NCI-H69 (cell line): ENCODE measurements at places on chromosomes 7 and 10.

GRCh38 chr7:144391823-144392255 lies 11.7 kb downstream of the NOBOX start:
- DNase-seq = peak; percentile 66

GRCh38 chr10:84820120-84820519 lies 491.7 kb downstream of the CCSER2 start:
- DNase-seq = peak; percentile 74

DNA sequence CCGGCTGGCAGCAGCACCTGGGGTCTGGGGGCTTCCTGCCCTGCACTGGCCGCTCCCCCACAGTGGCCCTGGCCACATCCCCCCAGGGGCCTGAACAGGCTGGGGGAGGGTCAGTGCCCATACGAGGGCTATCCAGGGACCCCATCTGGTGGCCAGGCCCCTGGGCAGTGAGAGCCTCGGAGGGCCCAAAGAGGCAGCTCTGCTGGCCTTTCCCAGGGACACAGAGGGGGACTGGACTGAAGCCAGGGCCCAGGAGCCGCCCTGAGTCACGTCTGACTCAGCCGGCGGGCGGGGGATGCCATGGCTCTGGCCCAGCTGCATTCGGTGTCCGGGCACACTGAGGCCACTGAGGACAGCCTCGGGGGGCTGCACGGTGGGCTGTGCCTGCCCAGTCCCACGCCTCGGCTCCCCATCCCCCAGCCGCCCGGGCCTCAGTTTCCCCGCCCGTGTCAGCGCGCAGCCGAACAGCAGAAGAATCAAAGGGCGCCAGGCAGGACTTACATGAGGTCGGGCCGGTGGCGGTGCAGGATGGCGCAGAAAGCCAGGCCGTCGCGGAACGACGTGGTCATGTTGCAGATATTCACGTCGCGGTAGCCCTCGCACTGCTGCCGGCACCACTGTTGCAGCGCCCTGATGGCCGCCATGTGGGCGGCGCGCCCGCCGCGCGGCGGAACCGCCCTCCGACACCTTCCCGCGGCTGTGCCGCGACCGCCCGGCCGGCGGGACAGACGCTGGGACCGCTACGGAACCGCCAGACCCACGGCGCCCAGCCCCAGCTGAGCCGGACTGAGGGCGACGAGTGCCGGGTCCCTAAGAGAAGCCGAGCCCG lies at the start of gene MICALL2:
TSS of gene MICALL2 (minus strand) at position 788 of the 829 bp plus-strand sequence. CDS start at position 644, 144 bp downstream.
- DNase-seq = peak; percentile 71

DNA sequence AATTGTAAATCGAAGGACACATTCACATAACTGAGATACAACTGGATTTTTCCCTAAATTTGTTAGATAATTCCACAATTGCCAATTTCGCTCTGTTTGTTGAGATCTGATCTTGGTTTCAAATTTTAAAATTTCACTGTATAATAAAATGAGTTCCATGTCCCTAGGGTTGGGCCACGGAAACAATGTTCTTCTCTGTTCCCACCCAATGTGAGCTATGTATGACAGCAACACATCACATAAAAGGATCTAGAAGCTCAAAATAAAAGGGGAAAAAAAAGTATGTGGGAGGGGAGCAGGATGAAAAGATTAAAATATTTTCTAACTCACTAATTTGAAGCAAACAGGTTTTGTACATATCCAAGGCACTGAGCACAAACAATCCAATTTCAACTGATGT lies 287.8 kb upstream of the MKLN1 start:
- no peak for DNase-seq

GRCh38 chr10:33681595-33681994 lies 347.1 kb upstream of the NRP1 start:
- no peak for DNase-seq

DNA sequence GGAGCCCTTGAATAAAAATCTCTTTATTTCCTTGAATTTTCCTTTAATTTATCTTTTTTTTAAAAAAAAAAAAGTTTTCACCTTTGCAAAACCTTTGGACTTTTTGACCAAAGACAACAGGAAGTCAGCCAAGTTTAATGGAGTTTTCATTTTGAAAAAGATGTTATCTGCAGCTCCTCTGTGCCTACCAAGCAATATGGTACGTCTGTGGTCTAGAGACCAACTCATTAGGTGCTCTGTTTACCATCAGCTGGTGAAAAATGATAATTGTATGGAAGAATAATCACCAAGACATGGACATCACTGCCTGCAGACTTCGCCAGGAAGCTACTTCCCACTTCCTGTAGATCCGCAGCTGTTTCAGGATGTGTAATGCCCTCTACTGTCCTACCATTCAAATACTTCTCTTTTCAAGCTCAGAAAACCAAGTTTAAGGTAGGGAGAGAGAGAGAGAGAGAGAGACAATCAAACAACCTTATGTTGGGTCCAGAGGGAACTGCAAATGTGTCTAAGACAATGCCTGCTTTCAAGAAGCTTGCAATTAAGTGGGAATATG lies 18.7 kb downstream of the PLXNA4 start:
- peak; percentile 29 for DNase-seq

GRCh38 chr7:143407287-143408251 lies 1.1 kb downstream of the EPHA1 start:
- DNase-seq = no peak

DNA sequence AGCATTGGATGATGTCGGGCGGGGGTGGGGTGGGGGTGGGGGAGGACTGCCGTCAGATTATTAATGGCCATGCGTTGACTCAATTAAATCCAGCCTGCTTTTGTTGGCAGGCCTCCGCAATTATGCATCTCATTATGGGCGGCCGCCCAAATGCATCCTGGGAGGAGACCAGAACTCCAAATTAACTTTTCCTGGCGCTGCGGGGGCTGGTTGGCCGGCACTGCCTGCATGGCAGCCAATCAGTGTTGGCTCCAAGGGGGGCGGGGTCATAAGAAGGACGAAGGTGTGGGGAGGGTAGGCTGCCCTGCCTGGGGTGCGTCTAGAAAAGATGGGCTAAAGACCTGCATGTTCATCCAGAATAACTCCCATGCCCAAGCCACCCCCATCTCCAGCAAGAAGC lies 83.9 kb upstream of the PAX2 start:
- DNase-seq = no peak

DNA sequence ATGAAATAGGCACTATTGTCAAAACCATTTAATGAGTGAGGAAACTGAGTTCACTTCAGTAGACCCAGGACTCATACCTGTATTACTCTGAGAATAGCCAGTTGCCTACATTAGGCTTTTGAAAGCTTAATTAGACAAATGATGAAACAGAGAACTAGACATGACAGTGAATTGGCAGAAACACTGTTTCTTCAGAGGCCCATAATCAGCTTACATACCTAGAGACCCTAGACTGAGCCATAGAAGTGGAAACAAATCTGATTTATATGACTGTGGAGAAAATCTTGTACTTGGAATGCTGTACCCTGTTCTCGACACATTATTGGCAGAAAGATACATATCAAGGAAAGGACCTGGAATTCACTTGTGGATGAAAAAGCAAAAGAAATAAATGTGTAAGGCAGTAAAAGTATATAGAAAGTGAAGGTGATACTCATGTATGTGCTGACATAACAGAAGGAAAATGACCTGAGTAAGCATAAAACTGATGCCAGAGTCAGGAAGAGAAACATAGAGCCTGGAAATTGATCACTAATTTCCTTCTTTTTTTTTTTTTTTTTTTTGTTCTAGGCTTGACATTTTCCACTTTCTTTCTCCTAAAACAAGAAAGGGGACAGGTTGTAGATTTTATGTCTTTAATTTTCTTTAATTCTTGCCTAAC lies 251.5 kb downstream of the BICC1 start:
- DNase-seq = no peak

- no peak for DNase-seq
Observed at GRCh38 chr10:109866995-109867635, 56.2 kb downstream of the XPNPEP1 start.

- DNase-seq = no peak
Observed at GRCh38 chr7:25262586-25262985, 34.3 kb upstream of the NPVF start.

GRCh38 chr10:63438506-63439498 lies 27.0 kb downstream of the JMJD1C start:
- no peak for DNase-seq

DNA sequence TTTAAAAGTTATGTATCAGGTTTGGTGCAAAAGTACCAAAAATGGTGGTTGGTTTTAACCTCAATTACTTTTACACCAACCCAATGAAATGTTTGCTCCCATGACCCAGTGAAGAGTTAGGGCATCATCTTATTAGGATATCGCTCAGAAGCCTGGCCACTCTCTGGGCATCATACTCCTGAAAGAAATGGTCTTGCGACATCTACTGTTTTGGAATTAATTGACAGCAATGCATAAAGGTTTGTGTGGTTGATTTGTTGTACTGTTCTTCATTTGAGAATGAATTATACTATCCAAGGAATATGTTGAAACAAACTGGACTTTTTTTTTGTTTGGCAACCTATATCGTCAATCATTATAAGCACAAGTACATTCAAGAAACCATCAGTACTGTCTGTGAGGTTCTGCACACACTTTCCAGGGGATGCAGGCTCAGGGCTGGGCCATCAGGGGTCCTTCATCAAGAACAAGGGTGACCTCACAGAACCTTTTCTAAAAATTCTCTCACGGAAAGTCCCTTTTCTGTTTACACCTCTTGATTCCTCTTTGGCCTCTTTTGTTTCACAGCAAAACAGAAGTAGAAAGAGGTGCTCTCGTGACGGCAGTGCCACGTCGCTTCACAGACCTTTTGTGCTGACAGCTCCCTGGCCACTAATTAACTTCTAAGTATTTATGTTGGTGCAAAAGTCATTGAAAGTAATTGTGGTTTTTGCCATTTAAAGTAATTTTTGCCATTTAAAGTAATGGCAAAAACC lies 117.2 kb upstream of the KLF6 start:
- DNase-seq = no peak

DNA sequence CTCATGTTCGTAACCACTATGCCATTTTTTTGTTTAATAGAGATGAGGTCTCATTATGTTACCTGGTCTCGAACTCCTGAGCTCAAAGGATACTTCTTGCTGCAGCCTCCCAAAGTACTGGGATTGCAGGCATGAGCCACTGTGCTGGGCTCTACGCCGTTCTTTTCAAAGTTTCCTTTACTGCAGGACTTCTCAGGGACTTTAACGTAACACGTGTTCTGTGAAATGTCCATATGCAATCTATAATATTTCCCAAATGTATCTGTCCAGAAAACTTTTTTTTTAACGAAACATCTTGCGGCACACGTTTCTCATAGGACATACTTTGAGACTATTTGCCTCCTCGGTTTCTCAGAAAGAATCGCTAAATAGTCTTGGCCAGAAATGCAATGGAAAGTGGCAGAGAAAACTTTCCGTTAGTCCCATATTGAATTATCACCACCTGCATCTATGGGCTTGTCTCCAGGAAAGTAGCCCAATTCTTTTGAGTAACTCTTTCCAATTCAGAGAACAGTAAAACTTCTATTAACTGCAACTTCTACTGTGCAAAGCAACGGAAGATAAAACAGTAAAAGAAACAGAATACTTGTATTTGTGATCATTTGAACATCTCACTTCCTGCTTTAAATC lies 96.3 kb downstream of the ELMO1 start:
- no peak for DNase-seq

- DNase-seq = no peak
Observed at GRCh38 chr7:25985196-25985595, 166.8 kb upstream of the NFE2L3 start.

GRCh38 chr7:41501466-41501865 lies 201.4 kb downstream of the INHBA start:
- no peak for DNase-seq

DNA sequence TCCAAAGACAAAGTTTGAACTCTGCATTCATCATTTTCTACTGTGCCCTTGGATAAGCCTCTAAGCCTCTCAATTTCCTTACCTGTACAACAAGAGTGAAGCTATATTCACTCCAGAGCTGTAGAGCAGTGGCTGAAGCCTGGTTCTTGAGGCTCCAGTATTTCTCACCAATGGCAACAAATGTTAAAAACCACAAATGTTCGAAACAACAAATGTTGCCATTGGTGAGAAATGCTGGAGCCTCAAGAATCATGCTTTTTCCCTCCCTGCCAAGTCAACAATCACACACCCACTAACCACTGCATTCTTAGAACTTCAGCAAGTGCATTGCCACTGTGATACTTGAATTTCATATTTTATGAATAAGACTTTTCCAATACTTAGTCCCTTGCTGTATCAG lies 237.9 kb downstream of the TMEM26 start:
- no peak for DNase-seq

- DNase-seq = no peak
Observed at GRCh38 chr10:60045571-60045970, 139.2 kb upstream of the CCDC6 start.

GRCh38 chr7:122311050-122311700 lies 6.6 kb upstream of the FEZF1 start:
- DNase-seq = no peak

- DNase-seq = peak; percentile 23
Observed at GRCh38 chr7:39172137-39172536, 194.4 kb downstream of the POU6F2 start.

DNA sequence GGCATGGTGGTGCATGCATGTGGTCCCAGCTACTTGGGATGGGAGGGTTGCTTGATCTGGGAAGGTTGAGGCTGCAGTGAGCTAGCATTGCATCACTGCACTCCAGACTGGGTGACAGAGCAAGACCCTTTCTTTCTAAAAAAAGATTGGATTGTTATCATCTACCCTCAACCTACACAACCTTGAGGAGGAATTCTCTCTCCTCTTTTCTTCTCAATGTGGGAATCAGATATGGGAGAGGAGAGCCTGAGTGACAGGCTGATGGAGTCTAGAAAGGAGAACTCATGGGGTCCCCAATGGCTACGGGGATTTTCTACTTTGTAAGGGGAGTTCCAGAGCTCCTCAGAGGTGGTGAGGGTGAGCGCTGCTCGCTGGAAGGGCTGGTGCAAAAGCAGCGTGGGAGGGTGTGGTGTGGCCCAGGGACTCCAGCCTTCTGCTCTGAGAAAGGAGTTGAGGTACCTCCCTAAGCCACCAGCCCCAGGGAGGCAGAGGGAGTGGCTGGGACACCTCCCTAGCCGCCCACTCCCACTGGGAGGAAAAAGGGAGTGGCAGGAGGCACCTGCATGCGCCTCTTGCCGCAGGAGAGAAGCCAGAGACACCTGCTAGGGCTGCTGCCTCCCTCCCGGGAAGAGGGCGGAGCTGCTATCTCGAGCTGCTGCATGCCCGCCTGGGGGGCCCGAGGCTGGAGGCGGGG lies 48.4 kb downstream of the GATA3 start:
- peak; percentile 48 for DNase-seq

- no peak for DNase-seq
Observed at GRCh38 chr10:18822156-18822555, 162.9 kb downstream of the ARL5B start.

DNA sequence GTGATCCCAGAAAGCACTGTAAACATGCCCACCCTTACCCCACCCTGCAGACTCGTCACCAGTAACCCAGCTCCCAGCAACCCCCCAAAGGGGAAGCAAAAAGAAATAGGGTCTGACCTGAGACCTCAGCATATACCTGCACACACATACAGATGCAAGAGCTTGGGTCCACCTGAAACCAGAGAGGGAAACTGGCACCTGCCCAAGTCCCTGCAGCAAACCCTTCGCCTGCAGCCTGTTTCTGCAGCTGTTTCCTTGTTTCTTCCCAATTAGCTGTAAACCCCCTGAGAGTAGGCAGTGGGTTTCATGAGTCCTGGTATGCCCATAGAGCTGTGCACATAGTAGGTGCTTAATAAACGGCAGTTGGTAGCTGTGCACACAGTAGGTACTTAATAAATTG lies 140.5 kb downstream of the FGFR2 start:
- DNase-seq = peak; percentile 10

- peak; percentile 24 for DNase-seq
Observed at GRCh38 chr10:131230641-131231322, 80.7 kb downstream of the TCERG1L start.

- no peak for DNase-seq
Observed at GRCh38 chr10:102769375-102770107, 25.8 kb downstream of the WBP1L start.
